Tongue (tissue), 3 donors: ENCODE measurements at places on chromosomes 1 and 21. TPM values are rescaled to one million over a fixed set of nuclear protein-coding genes. Genes with fewer than 3 reads are reported as not detected.

OPTC gene
- not detected for total RNA-seq

DNA sequence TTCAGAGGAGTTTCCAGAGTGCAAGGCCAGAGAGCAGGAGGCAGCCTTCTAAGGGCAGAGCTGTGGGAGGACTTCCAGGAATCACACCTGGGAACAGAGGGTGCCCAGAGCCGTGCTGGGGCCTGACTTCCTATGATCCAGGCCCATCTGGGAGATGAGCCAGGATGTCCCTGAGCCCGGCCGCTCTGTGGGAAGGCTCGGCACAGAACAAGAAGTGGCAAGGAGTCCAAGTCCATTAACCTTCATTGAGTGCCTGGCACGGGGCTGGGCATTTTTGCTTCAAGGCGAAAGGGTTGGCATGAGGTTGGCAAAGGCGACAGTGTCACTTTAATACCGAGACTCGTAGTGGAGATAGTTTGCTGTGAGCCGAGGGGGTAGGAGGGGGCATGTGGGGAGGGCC lies 18.2 kb downstream of the TMEM201 start:
- no peak for DNase-seq

MTX1 gene
- total RNA-seq, result 26.2 TPM

- DNase-seq, result peak; percentile 54
These were observed 44.9 kb upstream of the COL6A2 start for GRCh38 chr21:46052703-46053651.

FAF1 gene
- total RNA-seq, result 82.6 TPM

DNA sequence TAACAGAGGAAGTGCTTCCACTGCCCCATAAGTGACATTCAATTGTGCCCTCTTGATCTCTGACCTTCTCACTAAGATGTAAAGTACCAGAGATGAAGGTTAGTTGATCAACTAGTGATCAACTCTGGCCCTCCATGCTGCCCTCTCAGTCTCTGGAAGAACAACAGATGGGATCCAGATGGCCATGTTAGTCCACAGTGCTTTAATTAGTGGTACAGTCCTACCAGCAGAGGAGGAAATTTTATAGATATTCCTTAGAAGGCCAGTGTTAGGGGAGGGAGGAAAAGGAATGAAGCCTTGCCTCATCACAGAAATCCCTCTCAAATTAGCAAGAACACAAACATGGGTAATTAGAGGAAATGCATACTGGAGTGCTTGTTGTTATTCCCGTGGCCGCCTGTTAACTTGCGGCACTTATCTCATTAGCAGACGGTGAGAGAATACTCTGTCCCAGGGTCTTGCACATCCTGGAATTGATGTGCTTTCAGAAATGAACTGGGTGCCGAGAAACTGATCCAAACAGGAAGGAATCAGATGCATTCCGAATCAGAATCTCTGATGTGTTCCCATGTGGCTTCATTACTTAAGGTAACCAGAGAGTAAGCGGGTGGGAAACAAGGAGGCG lies 91.1 kb upstream of the RGS4 start:
- no peak for DNase-seq

SERTAD4 gene
- 7.0 TPM for total RNA-seq

OR2AK2 gene
- not detected for total RNA-seq

GRCh38 chr1:43706598-43707189 lies 642 bp upstream of the ST3GAL3 start:
- DNase-seq, result peak; percentile 22
